SJCRH30 (cell line): ENCODE measurements at places on chromosomes 11 and 22. TPM values are rescaled to one million over a fixed set of nuclear protein-coding genes. Genes with fewer than 3 reads are reported as not detected.

DNA sequence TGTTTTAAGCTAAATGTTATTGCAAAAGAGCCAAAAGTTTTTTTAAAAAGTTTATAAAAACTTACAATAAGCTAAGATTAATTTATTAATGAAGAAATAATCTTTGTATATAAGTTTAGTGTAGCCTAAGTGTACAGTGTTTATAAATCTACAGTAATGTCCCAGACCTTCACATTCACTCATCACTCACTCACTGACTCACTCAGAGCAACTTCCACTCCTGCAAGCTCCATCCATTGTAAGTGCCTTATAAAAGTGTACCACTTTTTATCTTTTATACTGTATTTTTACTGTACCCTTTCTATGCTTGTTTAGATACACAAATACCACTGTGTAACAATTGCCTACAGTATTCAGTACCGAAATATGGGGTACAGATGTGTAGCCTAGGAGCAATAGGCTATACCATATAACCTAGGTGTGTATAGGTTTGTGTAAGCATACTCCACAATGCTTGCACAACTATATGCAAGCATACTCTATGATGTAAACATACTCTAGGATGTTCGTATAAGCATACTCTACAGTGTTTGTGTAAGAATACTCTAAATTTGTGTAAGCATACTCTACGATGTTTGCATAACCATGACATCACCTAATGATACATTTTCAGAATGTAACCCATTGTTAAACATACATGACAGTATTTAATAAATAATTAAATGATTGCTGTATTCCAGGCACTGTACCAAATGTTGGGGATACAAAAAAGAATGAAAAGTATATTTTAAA, 953.0 kb downstream of the KCNA4 start:
- no peaks in the 10 kb centered on the region for H3K36me3 ChIP-seq
- no peaks in the 10 kb centered on the region for H3K4me1 ChIP-seq
- DNase-seq, result no peak
- H3K27me3 ChIP-seq, result no peaks in the 10 kb centered on the region

DNA sequence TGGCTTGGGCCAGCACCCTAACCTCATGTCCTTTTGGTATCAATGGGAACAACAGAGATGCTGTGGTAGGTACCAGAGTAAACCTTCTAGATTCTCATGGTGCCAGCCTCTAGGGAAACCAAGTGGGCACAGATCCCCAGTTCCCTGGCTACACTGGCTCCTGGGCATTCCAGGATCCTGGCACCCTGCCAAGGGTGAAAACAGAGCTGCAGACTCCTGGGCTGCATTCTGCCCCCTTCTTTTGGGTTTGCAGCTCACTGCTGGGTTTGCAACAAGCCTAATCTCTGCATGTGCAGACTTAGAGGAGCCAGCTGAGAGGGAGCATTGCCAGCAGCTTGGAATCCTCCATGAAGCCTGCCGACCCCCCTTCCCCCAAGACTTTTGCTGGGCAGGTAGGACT, 30.6 kb downstream of the PRDM11 start:
- H3K27me3 ChIP-seq, result no peaks in the 10 kb centered on the region
- H3K27ac ChIP-seq, result no peak overlapping the region
- peaks cover 12% of the 10 kb centered on the region; the same call in 1 of the 2 replicates for H3K4me1 ChIP-seq
- DNase-seq, result no peak
- no peak overlapping the region for H3K4me3 ChIP-seq

- H3K27ac ChIP-seq, result no peak within 1 kb of the TSS
- H3K27me3 ChIP-seq, result no peaks in the 10 kb centered on the region
- DNase-seq, result no peak
- peaks cover 12% of the 10 kb centered on the region for H3K36me3 ChIP-seq
- H3K4me3 ChIP-seq, result peak within 1 kb of the TSS; percentile 70
- peaks cover 4% of the 10 kb centered on the region; the same call in 1 of the 2 replicates for H3K4me1 ChIP-seq
Observed at GRCh38 chr22:20131597-20131858, at the start of gene ZDHHC8. TSS of gene ZDHHC8 (plus strand) at chr22:20131804. CDS start at chr22:20131948, 144 bp downstream.

DNA sequence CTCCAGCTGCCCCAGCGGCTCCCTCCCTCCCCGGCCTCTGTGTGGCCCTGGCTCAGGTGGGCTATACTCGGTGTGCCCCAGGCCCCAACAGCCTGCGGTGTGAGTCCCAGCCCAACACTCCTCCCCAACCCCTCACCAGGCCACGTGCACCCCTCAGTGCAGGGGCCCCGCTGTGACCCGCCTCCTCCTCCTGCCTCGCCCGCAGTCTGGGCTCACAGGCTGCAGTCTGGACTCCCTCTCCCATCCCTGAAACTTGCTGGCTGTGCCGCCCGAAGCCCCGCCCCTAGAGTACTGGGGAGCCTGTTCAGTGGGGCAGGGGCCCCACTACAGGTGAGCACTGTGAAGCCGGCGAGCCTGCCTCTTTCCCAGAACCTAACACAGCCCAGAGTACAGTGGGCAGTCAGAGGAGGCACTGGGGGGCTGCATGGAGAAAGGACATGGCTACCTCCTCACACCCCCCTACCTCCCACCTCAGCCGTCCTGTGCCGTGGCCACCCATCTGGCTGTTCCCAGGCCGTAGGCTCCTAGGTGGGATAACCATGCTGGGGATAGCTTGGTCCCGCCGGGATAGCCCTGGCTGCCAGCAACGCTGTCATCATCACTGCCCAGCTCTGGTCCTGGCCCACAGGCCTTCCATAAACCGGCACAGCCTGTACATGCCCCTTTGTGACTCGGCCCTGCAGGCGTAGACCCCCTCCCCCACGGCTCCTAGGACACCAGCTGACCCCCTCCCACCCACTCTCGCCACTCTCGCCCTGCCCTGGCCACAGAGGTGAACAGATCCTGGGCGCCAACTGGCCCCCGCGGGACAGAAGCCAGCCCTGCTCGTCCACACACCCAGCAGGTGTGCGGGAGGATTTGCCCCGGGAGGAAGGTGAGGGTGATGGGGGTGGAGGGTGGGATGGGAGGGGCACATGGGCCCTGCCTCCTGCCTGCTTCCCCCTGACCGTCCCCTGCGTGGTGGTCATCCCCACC, 29.7 kb downstream of the CELSR1 start:
- H3K36me3 ChIP-seq, result no peaks in the 10 kb centered on the region
- DNase-seq, result no peak
- H3K27ac ChIP-seq, result no peak overlapping the region
- H3K4me3 ChIP-seq, result no peak overlapping the region
- peaks cover 17% of the 10 kb centered on the region for H3K27me3 ChIP-seq

ACRV1 gene
- total RNA-seq, result 0.08 and 0.14 TPM in 2 replicates

MUC2 gene
- 0.06 and 0.08 TPM in 2 replicates for total RNA-seq

TPH1 gene
- 0.08 and 0.13 TPM in 2 replicates for total RNA-seq

BATF2 gene
- total RNA-seq, result 0.43 and 0.51 TPM in 2 replicates
